ENCODE measurements at places on chromosomes 12 and 14.

- no peak for DNase-seq
Measured at GRCh38 chr14:68589447-68590200, 203.2 kb downstream of the ZFP36L1 start.

- no peak for DNase-seq
Measured at GRCh38 chr14:50022661-50023060, 93.7 kb downstream of the VCPKMT start.

DNA sequence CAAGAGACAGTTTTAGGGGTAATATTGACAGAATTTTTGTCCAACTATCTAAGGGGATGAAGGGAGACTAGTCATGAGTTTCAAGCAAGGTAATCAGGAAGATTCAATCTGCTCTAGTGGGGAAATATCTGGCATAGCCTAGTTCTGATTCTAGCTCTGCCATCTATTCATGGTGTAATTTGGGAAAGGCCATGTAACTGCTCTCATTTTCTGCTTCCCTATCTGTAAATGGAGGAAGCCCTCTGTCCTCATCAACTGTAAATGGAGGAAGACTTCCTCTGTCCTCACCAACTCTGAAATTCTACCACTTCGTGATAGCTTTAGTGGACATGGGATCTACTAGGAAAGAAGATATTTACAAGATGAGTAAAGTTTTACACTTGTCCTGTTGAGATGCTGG, 37.9 kb downstream of the BHLHE41 start:
- DNase-seq, result no peak

- DNase-seq, result no peak
Measured at GRCh38 chr14:102043251-102044025, 43.4 kb downstream of the HSP90AA1 start.

DNA sequence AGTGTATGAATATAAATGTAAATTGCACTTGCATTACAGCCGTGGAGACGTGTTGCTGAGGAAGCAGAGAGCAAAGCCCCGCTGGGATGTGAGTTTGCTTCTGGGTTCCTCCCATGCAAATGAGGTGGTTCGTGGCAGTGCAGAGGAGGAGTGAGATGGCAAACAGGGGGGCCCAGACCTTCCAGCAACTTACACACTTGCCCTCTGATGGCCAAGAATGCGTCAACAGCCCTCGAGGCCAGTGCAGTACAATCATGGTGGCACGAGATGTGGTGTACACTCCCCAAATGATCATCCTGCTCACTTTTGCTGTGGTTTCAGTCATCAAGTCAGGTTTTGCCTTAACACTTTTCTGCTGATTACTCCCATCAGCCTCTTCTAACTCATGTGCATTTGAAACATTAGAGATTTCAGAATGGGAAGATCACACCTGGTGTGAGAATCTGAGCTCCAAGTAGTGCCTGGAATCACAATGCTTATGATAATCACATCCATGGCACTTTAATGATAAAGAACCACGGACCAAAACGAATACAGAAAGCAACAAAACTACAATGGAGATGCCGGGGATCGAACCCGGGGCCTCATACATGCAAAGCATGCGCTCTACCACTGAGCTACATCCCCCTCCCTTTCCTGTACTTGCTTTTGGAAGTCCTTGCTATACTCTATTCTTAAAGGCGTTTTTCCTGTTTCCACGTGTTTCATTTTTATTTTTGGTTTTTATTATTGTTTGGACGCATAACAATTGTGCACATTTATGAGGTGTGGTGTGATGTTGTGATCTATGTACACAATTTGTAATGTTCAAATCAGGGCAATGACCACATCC, 7.0 kb upstream of the UBC start:
- DNase-seq, result peak; percentile 89

- no peak for DNase-seq
Measured at GRCh38 chr14:77200406-77200985, 18.9 kb downstream of the TMEM63C start.

All from activated CD4-positive, alpha-beta T cell treated with anti-CD3 and anti-CD28 coated beads for 48 hours (primary cell).